ENCODE measurements at places on chromosomes 3 and 15.
A peak's percentile ranks its signal among the peaks of the same experiment; 100 is the strongest.

- peak; percentile 10 for DNase-seq
These were observed 55.7 kb upstream of the CP start for GRCh38 chr3:149277331-149277813.

- no peak for DNase-seq
These were observed 40.9 kb upstream of the PIK3R4 start for GRCh38 chr3:130787422-130788068.

- DNase-seq = no peak
These were observed 77.0 kb downstream of the PLCL2 start for GRCh38 chr3:16961621-16962205.

DNA sequence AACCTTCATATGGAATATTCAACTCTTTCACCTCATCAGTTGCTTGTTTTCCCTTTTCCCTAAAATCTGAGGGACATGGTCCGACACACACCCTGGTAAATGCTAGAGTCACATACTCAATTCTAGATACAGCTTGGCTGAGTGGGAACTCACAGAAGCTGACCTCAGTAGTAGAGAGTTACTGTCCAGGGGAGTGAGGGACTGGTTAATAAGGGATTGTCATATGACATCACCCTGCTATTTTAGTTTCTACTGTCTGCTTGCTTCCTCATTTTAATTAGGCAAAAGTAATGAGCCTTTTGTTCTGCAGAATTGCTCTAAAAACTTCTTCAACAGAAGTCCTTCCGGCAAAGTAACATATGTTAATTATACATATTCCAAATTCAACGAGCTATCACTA is 244.5 kb downstream of the ZIC4 start:
- no peak for DNase-seq

DNA sequence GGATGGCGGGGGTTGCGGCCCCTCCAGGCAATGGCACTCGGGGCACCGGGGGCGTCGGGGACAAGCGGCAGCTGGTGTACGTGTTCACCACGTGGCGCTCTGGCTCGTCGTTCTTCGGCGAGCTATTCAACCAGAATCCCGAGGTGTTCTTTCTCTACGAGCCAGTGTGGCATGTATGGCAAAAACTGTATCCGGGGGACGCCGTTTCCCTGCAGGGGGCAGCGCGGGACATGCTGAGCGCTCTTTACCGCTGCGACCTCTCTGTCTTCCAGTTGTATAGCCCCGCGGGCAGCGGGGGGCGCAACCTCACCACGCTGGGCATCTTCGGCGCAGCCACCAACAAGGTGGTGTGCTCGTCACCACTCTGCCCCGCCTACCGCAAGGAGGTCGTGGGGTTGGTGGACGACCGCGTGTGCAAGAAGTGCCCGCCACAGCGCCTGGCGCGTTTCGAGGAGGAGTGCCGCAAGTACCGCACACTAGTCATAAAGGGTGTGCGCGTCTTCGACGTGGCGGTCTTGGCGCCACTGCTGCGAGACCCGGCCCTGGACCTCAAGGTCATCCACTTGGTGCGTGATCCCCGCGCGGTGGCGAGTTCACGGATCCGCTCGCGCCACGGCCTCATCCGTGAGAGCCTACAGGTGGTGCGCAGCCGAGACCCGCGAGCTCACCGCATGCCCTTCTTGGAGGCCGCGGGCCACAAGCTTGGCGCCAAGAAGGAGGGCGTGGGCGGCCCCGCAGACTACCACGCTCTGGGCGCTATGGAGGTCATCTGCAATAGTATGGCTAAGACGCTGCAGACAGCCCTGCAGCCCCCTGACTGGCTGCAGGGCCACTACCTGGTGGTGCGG is 1.9 kb downstream of the CHST2 start:
- DNase-seq = no peak

GRCh38 chr15:29571792-29572431 is 250.4 kb downstream of the TJP1 start:
- DNase-seq = peak; percentile 25

GRCh38 chr15:41010345-41010744 is 57.1 kb downstream of the CHAC1 start:
- DNase-seq = no peak

GRCh38 chr3:48621461-48621869 is at the start of gene TMEM89:
Gene TMEM89, minus strand, starts transcription at chr3:48621769. Its CDS starts 13 bp downstream, at chr3:48621756.
- DNase-seq = no peak

- no peak for DNase-seq
These were observed 9.6 kb downstream of the DVL3 start for GRCh38 chr3:184164648-184165330.

GRCh38 chr15:31263751-31264558 is 62.7 kb upstream of the KLF13 start:
- DNase-seq = no peak

GRCh38 chr3:9146367-9147071 is 102.9 kb downstream of the SRGAP3 start:
- no peak for DNase-seq

DNA sequence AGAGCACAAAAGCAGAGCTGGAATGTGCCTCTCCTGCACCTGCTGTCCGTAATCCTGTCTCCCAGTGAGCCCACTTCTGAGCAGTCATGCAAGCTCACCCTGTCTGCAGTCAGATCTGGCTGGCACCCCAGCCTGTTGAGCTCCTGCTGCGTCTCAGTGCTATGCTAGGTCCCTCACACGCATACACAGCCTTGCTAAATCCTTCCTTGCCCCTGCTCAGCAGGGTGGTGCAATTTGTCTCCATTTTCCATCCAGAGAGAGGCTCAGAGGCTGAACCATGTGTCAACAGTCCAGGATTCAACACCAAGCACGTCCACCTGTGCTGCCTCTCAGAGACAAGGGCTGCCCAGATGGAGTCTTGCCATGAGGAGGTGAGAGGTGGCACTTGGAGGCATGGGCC is 11.0 kb downstream of the POMGNT2 start:
- DNase-seq = no peak

DNA sequence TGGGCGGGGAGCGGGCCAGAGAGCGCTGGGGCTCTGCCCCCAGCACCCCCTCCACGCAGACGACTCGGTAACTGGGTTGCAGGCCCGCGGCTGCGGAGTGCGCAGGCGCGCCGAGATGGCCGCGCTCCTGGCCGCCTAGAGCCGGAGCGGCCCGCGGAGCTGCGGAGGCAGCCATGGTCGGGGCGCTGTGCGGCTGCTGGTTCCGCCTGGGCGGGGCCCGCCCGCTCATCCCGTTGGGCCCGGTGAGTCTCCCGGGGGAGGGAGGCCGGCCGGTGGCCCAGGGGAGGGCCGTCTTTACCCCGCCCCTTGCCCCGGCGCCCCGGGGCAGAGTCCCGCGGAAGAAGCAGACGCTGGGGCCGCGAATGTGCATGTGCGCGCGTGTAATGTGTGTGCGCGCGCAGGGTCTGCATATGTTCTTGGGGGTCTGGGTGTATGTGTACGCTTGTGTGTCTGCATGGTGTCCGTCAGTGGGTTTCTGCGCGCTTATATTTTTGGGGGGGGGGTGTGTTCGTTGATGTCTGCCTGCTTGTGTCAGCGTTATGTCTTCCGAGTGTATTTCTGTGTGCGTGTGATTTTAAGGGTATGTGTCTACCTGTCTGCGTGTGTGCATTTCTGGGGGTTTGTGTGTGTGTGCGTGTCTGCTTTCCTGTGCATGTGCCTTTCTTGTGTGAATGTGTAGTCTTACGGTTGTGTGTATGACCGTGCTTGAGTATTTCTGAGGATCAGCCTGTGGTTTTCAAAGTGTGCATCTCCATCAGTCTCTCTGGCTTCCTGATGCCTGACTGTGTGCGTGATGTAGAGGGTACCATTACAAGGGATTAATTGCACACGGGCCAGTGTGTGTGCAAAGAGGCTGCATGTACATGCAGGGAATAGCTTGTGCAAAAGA is at the start of gene ABHD14A:
ABHD14A (plus strand) TSS at position 102 of the 889 bp plus-strand sequence; CDS start at position 174, 72 bp downstream.
- DNase-seq = peak; percentile 74

- DNase-seq = peak; percentile 73
These were observed 164.8 kb upstream of the NUDT16 start for GRCh38 chr3:131216801-131217200.

DNA sequence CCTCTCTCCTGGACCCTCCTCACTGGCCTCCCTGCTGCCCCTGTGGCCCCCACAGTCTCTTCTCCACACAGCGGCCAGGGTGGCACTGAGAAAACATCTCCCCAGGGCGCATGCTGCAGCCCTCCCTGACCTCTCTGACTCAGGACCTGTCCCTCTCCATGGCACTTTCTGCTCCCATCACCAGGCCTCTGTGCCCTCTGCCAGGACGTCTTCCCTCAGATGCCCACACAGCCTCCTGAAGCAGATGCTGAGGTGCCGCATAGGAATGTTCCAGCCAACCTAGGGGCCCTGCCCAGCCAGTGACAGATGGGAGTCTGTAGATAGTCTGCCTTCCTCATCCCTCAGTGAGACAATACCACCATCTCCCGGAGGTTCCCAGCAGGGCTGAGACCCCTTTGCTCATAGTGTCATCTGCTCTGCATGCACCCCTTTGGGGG is 8.7 kb downstream of the MYL3 start:
- DNase-seq = no peak

DNA sequence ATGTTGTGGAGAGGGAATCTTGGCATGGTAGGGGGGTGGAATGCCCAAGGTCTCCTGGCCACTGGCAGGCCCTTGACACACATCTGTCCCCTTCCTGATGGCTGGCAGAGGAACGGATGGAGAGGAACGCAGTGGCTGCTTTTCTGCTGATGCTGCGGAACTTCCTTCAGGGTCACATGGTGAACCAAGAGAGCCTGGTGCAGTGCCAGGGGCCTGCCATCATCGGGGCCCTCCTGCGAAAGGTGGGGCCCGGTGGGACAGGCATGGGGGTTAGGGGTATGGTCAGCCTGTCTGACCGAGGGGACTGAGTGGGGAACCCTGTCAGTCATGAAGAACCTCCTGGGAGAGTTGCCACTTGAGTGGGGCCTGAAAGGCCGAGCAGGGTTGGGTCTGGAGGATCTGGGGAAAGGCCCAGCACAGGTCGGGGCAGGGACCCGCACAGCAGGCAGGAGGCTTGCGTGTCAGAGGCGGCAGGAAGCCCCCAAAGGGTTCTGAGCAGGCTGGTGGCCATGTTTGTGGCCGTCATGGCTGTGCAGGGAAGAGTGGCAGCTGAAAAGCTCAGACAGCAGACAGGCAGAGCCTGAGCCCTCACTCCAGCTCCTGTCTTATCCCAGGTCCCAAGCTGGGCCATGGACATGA is 18.1 kb downstream of the NBEAL2 start:
- DNase-seq = no peak

DNA sequence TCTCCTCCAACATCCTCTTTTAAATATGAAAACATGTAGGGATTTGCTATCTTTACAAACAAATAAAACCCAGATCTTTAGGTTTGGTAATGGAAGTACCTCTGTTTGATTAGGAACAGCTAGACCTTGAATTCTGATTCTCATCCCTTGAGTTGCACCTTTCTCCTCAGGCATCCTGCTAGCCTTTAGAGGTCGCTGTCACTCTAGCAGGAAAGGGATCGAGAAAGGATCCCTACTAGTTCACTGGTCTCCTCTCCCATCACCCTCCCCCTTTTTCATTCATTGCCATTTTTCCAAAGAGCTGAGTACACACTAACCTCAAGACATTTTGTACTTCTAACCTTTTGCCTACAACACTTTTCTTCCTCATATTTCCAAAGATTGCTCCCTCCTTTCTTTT is 569.8 kb downstream of the RBMS3 start:
- DNase-seq = no peak

GRCh38 chr15:77659350-77660321 is 26.9 kb upstream of the LINGO1 start:
- peak; percentile 57 for DNase-seq

GRCh38 chr3:150787741-150788370 is 24.9 kb upstream of the SIAH2 start:
- peak; percentile 66 for DNase-seq

- DNase-seq = no peak
These were observed 9.5 kb downstream of the CHSY1 start for GRCh38 chr15:101242160-101242998.

GRCh38 chr3:24365168-24365567 is 129.5 kb downstream of the THRB start:
- peak; percentile 78 for DNase-seq

- no peak for DNase-seq
These were observed 25.2 kb downstream of the NR2F2 start for GRCh38 chr15:96355568-96356187.

DNA sequence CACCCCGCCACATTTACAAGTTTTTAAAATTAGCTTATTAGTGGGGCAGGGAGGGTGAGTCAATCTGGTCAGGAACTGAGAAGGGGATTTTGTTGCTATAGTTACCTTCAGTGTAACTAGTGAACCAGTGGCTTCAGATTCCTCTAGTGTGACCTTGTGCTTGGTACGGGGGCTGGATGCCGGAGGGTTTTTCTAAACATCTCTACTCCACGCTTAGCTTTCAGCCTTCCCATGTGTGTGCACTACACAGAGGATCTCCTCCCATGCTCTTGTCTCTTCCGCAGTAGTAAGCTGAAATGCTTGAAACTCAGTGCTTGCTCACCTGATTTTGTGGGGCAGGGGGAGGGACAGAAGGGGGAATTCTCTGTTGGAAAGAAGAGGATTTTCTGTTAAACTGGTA is 67.9 kb upstream of the AKAP13 start:
- peak; percentile 57 for DNase-seq

- DNase-seq = peak; percentile 47
These were observed 8.6 kb downstream of the IRAK2 start for GRCh38 chr3:10173095-10173925.

DNA sequence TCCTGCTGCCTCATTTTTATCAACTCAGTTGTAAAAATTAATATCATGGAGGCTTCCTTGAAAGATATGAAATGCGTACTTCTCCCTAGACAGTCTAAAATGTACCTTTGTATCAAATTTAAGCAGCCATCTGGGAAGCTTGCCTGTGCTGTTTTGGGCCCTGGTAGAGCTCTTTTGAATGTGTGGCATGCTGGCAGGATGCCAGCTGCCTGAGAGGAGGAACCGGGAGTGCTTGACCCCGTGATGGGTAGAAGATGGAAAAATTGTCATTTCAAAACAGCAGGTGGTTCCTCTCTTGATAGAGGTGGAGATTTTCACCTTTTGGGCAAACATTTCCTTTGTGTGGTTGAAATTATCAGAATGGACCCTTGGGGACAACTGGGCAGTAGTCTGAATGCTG is 245.3 kb downstream of the RPLP1 start:
- DNase-seq = no peak

DNA sequence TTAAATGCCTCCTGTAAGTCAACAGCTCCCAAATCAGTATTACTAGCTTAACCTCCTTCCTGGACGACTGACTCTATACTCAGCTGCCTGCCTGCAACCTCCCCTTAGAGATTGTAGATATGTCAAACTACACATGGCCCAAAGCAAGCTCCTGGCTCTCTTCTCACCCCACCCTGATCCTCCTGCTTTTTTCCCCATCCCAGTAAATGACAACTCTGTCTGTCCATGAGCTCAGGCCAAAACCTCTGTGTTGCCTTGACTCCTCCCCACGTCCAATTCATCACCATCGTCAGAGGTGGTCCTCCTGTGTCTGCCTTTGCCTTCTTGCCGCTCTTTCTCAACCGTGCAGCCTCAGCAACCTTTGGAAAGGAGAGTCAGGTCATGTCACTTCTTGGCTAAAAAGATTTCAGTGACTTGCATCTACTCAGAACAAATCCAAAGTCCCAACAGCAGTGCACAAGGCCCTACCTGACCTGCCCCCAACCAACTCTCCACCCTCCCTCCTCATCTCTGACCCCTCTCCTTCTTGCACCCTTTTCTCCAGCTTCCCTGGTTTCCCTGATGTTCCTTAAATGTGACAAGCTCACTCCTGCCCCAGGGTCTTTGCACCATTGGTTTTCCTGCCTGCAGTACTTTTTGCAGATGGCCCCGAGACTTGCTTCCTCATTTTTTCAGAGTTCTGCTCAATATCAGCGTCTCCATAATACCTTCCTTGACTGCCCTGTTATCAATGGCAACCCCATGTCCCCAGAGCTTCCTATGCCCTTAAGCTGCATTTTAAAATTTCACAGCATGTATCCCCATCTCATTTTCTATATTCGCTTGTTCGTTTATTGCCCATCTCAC is 52.8 kb downstream of the LSM3 start:
- DNase-seq = no peak

Measured in ACHN (cell line).